ENCODE measurements at places on chromosomes 1 and 21.

DNA sequence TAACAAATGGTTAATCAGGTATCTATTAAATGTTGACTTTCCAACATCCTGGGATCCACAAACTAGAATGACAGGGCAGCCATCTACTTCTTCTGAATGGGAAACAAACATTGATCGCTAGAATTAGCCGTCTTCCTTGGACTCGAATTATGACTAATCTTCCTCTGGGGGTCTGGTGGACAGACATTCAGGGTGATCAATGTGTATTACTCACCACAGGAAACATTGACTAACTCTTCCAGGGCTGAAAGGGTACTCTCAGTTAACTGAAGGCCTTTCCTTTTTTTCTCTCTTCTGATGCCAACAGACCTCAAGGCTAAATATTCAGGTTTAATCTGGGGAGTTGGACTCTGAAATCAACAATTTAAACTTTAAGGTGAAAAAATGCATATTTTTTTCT lies 9.5 kb downstream of the NOL9 start:
- DNase-seq, result no peak

GRCh38 chr1:50877641-50878040 lies 82.4 kb downstream of the FAF1 start:
- no peak for DNase-seq

- no peak for DNase-seq
Observed at GRCh38 chr1:152539901-152540300, 25.6 kb downstream of the CRCT1 start.

GRCh38 chr1:53324728-53325297 lies 3.1 kb downstream of the LRP8 start:
- DNase-seq, result no peak

DNA sequence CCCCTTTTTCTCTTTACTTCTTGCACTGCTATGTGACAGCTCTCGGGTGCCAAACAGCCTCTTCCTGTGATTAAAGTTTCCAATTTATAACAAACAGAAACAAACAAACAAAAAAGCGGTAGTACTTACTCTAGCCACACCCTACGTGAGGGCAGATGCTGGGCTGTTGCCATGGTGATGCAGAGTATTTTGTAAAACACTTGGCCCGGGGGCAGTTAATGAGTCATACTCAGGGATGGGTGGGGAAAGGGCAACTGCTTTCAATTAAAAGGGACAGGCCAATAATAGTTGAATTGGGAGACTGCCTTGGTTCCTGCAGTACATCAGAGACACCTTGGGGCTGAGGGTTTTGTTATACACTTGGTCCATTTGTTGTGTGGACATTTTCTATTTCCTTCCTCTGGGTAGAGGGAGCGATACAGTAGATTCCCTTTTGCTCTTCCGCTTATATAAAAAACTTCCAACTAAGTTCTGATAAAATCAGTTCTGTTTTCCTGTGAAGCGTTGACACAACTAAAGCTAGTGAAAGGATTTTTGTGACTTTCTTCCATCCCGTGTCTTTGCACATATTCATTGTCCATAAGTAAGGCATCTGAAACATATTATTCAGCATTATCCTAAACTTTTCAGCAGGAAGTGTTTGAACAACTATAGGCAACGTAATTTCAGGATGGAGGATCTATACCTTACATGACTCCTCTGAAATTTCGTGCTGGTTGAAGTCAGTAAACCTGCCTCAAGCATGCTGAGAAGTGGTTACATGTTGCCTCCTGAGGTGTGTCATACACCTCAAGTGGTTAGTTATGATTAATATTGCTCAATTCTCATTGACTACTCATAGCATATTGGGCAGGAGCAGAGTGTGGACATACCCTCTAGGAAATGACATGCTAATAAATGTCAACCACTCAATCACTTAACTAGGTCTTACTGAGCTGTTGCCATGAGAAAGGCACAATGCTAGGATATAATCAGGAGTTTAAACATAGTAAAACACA lies 36.7 kb upstream of the THEM4 start:
- DNase-seq, result peak; percentile 90

All from sciatic nerve (tissue), 2 donors.